ENCODE measurements at places on chromosomes 2 and 18.

- DNase-seq, result no peak
Observed at GRCh38 chr2:233473878-233474277, 92.7 kb downstream of the USP40 start.

DNA sequence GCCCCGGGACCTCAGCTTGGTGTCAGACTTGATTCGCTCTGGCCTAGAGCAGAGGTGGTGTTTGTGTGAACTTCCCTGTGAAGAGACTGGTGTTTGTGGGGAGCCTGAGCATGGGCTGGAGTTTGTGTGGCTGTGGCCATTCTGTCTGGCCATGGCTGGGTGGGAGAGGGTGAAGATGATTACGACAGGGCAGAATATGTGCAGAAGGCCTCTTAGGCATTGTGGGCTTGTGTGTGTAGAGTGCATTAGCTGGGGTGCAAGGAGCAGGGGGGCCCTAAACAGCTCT lies 10.5 kb downstream of the OBSL1 start:
- no peak for DNase-seq

DNA sequence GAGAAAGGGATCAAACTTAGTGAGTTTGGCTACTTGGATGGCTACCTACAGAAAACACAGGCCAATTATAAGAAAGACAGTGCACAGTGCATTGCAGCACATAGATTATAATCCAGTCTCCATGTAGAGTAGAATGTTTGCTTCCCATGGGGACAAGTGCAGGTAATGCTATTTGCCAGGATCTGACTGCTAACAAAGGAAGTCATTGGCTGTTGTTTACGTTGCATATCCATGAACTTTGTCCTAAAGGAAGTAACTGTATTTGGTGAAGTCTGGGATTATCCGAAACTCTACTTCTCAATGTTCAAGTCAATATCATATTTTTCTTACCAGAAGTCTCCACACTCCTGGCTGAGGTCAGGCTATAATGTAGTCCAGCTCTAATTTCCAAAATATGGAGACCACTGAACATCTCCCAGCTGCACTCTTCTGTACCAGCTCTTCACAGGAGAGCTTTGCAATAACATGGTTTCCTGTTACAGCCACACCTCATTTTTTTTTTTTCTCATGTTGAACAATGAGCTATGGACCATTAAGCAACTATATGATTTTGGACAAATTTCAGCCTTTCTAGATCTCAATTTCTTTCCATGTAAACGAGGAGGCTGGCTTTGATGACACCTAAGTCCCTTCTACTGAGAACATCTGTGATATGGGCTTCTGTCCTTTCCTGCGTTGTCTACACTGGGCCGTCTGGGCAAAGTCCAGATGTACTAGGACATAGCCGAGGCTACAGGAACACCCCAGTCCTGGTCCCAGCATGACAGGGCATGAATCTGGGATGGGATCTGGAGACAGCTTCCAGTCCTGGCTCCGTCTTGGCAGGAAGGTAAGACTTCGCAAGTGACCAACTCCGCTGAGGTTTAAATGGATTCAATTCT lies 154.8 kb downstream of the LAMA1 start:
- DNase-seq, result no peak

DNA sequence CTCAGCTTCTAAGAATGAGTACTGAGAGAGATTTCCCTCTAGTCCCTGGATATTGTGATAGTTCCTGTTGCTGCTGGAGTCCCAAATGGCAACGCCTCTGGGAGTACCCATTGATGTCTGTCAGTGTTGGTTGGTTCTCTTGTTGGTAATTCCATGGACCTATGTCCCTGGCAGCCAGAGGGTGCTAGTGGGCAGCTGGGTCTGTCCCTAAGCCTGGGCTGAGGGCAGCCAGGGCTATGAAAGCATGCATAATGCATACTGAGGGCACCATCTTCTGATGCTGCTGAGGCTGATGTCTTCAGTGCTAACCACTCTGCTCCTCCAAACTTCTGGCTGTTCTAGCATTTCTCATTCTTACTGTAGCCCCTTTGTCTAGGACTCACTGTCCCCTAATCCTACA lies 35.9 kb downstream of the NABP1 start:
- DNase-seq, result no peak

DNA sequence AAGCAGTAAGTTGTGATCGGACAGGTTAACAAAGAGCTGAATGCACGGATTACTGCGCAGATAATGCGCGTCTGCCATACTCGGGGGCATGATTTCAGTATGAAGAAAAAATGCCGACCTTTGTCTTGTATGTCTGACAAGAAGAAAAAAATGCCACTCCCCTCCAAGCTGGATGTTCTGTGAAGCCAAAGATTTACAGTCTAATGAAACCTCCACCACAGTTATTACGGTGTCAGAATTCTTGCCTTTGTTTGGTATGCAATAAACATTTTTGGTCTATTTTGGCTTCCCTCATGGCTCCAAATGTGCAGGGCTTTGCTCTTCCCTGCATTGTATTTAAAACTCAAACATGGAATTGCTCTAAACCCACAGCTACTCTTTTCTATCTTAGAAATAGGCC lies 72.2 kb upstream of the THUMPD2 start:
- no peak for DNase-seq

DNA sequence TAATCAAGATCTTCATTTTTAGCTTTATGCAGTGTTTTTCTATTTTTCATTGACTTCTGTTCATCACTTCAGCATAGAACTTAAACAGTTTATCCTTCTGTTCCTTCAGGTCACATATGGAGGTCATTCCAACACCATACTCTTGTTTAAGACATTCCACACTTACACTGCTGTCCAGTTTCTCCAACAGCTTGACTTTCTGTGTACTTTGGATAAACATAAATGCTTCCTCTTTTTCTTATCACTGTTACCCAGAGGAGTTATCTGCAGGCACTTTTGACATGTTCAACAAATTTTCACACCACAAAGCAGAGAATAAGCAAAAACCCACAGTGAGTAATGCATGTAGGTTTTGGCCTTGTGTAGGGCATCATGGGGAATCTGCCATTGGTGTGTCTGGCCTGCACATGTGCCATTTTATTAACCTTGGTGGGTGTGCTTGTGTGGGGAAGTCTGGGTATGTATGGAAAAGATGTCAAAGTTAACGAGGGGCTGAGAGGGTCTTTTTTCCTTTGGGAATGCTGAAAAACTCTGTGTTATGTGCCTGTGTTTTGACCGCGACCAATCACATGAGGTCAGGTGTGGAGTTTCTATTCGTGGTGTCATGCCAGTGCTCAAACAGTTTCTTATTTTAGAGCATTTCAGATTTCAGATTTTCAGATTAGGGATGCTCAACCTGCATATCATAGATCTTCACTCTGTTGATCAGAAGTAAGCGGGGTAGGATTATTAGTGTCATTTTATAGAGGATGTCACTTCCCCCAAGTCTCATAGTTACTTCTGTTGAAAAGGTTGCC lies 53.9 kb upstream of the ACVR1 start:
- no peak for DNase-seq

GRCh38 chr2:219331560-219332213 lies 857 bp downstream of the RESP18 start:
- DNase-seq, result no peak

GRCh38 chr2:72494392-72494791 lies 331.4 kb downstream of the EXOC6B start:
- no peak for DNase-seq

DNA sequence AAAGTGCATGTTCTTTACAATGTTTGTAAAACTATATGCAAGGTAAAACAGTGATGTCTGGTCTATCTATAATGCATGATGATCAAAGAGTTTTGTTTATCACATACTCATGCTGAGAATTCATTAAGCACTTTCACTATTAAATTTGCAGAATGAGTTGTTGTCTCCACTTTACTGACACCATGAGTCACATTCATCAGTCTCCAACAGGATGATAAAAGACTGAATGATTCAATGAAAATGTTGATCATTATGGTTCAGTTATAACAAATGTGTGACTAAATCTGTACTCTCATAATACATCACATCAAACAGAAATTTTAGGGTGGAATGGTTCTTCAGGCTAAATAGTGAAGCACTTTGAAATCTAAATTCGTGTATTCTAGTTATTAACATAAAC lies 129.0 kb downstream of the ERBB4 start:
- DNase-seq, result no peak

- DNase-seq, result no peak
Observed at GRCh38 chr2:38668779-38669479, 3.0 kb downstream of the GALM start.
